NCI-H748 treated with DMSO at 0.1 percent for 48 hours (cell line): ENCODE measurements at places on chromosomes 16 and 17.

GRCh38 chr16:89034573-89034961 is 57.6 kb upstream of the CBFA2T3 start:
- no peak for DNase-seq

GRCh38 chr16:21101631-21102420 is 48.8 kb downstream of the DNAH3 start:
- no peak for DNase-seq

GRCh38 chr17:50423553-50424159 is 2.4 kb upstream of the ACSF2 start:
- no peak for DNase-seq

DNA sequence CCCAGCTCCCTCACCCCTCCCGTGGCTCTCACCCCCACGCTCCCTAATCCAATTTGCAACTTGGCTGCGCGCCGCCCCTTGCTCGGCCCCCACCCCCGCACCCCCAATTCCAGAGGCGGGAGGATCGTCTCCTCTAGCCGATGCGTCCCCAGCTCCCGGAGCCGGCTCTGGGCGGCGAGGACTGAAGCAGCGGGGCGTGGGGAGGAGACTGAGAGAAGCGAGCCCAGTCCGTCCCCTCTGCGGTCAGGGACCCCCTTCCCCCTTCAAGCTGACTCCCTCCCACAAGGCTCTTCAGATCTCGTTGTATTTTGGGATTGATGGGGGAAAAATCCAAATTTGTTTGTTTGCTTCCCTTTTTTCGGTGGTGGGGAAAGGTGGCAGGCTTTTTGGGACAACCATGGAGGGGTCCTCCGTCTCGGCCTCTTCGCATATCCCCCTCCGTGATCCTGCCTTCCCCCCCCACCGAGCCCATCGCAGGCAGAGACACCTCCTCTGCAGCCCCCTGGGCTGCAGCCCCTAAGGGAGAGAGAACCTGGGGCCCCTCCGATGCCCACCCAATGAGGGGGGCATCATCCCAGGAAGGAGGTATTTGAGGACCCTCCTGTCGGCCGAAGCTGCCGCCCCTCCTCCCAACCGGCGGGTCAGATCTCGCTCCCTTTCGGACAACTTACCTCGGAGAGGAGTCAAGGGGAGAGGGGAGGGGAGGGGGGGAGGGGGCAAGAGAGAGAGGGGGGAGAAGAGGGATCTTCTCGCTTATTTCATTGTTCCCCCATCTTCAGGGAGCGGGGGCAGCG is 466 bp downstream of the NEUROD2 start:
- no peak for DNase-seq

DNA sequence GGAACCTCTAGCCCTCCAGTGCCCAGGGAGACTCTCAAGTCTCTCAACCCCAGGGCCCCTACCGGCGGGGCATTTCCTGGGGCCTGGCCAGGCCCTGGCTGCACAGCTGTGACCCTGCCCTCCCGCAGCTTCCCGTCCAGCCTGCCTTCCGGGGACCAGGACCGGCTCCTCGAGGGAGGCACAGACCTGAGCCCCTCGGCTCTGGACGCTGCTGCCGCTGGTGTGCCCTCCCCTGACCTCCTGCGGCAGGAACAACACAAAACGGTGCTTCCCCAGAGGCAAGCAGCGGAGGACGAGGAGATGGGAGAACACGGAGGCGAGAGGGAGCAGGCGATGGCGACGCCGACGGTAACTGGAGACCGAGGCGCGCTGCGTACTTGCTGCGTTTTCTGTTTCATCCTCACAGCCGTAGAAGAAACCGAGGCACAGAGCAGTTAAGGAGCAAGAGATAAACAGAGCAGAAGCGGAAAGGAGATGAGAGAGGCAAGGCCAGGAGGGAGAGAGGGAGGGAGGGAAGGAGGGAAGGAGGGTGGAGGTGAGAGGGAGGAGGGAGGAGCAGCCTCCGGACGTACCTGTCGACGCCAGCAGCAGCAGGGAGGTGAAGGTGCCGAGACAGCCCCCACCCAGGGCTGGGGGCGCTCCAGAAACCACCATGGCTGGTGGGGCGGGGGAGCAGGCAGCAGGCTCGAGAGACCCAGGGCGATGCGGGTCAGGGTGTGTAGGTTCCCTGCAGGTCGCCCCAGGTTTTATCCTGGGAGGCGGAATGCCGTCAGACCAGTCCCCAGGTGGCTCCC is at the start of gene PRSS22:
Gene PRSS22, minus strand, starts transcription at position 720 of the 794 bp plus-strand sequence. Its CDS starts 66 bp downstream, at position 654.
- no peak for DNase-seq

DNA sequence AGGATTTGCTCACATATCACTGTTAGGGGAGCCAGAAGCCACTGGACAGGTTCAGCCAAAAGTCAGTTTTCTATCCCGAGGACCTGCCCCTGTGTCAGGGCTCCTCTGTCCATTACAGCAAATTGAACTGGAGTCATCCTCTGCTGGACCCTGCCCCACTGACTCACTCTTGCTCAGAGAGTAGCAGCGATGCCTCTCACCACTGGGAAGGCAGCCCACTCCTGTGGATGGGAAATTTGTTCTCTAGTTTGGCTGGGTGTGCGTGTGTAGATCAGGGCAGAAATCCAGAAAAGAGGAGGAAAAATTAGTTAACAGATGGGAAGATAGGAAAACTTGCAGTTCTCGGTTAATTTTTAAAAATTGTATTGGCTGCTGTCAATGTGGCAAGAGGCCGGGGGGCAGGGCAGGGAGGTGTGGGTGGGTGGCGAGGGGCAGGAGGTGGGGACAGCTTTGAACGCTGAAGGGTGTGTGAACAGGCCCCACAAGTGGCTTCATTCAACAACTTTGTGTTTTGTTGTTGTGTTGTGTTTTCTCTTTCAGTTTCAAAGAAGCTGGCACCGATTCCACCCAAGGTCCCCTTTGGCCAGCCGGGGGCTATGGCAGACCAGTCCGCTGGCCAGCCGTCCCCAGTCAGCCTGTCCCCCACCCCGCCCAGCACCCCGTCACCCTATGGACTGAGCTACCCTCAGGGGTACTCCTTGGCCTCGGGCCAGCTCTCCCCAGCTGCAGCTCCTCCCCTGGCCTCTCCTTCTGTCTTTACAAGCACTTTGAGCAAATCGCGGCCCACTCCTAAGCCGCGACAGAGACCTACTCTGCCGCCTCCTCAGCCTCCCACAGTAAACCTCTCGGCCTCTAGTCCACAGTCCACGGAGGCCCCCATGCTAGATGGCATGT is 33.6 kb downstream of the ELAC2 start:
- DNase-seq, result no peak

GRCh38 chr17:40103688-40104087 is 3.3 kb upstream of the NR1D1 start:
- no peak for DNase-seq

- DNase-seq, result no peak
These were observed 71.4 kb downstream of the PITPNC1 start for GRCh38 chr17:67448449-67448848.

DNA sequence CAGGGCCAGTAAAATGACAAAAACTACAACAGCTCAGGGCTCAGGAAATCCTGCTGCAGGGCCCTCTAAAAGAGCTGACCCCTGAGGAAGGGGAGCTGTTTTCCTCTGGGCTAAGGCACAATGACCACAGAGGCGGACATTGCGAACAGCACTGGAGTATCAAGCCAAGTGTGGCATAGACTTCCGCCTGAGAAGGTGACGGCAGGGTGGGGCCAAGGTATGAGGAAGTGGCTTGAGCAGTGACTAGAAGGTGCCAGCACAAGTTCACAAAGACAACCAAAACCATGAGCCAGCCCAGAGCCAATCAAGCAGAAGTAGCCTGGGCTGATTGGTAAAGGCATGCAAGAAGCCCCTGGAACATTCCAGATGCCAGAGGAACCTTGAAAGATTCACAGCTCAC is 13.9 kb downstream of the ERN2 start:
- DNase-seq, result no peak

- no peak for DNase-seq
These were observed 26.1 kb downstream of the OR1D5 start for GRCh38 chr17:3037259-3037658.

DNA sequence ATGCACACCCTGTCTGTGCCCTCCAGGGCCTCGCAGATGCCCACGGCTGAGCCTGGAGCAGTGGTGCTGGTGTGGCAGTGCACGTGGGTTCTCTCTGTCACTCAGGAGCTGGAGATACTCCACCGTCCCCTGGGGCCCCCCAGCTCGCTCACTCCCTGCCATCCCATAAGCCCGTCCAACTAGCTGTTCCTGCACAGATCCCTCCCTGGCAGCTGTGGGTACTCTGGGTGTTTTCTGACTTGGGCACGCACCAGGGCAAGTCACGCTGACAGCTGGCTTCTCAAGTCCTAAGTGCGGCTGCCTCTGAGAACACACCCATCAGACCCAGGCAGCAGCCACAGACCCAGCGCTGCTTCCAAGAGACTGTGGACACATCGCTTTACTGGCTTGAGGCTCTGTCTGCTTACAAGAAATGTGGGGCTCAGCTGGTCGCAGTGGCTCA is 25.4 kb upstream of the ITGB4 start:
- DNase-seq, result no peak

GRCh38 chr16:77613095-77613494 is 109.2 kb upstream of the NUDT7 start:
- DNase-seq, result no peak

DNA sequence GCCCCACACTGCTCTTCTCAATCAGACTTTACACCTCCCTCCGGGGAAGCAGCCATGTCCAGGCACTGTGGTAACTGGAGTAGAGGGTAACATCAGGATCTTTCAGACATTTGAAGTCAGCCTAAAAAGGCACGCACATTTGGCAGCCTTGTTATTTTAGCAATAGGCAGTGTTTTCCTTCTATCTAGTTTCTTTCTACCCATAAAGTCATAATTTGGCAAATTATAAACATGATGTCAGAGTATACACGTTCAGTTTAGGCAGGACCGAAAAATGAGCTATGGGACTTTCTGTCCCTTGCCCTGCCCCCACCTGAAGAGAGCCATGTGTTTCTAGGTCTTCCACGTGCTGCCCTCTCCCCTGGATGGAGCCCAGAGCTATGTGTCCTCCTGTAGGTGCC is 21.1 kb downstream of the NARF start:
- DNase-seq, result no peak

- no peak for DNase-seq
These were observed 47.5 kb upstream of the RRN3 start for GRCh38 chr16:15141586-15141985.

GRCh38 chr16:71673582-71673973 is 47.6 kb downstream of the MARVELD3 start:
- DNase-seq, result no peak

- no peak for DNase-seq
These were observed 69.6 kb downstream of the N4BP1 start for GRCh38 chr16:48540222-48540900.

GRCh38 chr16:56988948-56989945 is at the start of gene NLRC5:
Gene NLRC5 (plus strand): TSS chr16:56989557. CDS start chr16:57020713, 31,156 bp downstream.
- peak; percentile 34 for DNase-seq

- no peak for DNase-seq
These were observed 40.8 kb downstream of the MRTFB start for GRCh38 chr16:14111713-14112538.

GRCh38 chr16:31016018-31016417 is 5.6 kb upstream of the STX1B start:
- no peak for DNase-seq

GRCh38 chr16:4053301-4053845 is 62.9 kb downstream of the ADCY9 start:
- peak; percentile 48 for DNase-seq

DNA sequence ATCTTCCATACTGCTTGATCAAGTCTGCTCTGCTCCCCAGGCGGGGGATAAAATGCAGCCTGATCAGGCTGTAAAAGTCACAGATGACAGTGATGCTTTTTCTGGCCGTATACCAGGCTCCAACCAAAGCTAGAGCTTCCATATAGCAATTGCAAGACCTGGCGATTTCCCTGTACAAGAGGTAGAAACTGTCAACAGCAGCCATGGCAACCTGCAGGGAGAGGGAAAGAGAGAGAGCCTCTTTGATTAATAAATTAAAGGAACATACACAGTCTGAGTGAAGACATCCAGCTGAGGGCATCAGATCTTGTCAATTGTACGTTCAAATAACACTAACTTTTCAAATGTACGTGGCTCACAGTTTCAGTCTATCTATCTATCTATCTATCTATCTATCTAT is 13.9 kb downstream of the HSDL1 start:
- DNase-seq, result no peak
